Articular chondrocyte of knee joint (primary cell): ENCODE measurements at places on chromosomes 12 and 14. TPM values are rescaled to one million over a fixed set of nuclear protein-coding genes. Genes with fewer than 3 reads are reported as not detected.

Gene SDR9C7
- not detected in 2 replicates for total RNA-seq

Gene TAS2R42
- not detected in 2 replicates for total RNA-seq

Gene NAV3
- total RNA-seq = 3.1 and 10.6 TPM in 2 replicates

Gene DPPA3
- total RNA-seq = not detected in 2 replicates
